RCC 7860 (cell line): ENCODE measurements at places on chromosomes 3 and 15.
A peak's percentile ranks its signal among the peaks of the same experiment; 100 is the strongest.

- no peak for DNase-seq
Measured at GRCh38 chr15:51315726-51316125, 22.7 kb downstream of the CYP19A1 start.

DNA sequence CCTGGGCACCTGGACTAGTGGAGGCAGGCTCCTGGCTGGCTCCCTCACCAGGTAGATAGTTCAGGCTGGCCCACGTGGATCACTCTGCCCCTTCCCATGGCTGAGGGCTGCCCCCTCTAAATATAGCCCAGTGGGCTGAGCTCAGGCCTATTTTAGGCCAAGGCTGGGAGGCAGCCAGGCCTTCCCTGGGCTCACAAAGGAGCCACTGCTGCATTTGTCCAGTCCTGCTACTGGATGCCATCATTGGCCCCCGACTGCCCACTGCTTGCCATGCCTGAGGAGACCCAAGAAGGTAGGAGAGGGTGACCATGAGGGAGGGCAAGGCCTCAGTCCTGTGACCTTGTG, at the start of gene LSMEM2:
Gene LSMEM2, plus strand, starts transcription at position 208 of the 345 bp plus-strand sequence. Its CDS starts 27 bp downstream, at position 235.
- DNase-seq: no peak

GRCh38 chr3:190617185-190617584, 103.3 kb downstream of the IL1RAP start:
- DNase-seq: peak; percentile 13

DNA sequence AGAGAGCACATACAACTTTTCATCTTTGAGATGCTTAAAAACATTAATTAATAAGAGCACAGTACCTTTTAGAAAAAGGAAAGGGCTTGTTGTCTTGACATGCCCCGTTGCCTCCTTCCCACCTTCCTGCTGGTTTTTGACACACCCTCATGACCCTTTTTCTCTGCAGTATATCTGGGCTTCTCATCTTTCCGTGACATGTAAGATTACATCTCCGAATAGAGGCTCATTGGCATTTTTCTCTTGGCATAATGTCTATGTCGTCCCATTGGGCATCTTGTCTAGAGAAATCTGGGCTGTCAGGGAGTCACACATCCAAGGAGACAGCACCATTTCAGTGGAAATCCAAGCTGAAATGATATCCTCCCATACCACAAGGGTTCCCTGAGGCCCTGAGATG, 64.1 kb downstream of the LRTM1 start:
- DNase-seq: no peak

DNA sequence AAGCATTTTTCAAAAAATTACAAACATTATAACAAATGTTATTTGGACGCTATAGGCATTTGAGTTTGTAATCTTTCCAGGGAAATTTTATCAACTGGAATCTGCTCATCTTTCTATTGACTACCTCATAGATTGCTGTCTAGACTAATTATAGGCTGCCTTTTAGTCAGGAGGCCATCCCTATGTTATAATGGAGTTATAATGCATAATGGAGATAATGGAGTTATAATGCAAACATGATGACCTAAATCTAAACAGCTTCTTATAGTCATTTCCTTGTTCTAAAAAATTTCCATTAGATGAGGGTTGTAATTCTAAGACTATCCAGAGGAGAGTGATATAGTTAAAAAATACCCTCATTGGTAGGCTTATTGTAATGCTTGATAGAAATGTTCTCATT, 226.4 kb downstream of the SI start:
- DNase-seq: no peak

GRCh38 chr3:40631341-40631995, 106.7 kb downstream of the ZNF621 start:
- no peak for DNase-seq

DNA sequence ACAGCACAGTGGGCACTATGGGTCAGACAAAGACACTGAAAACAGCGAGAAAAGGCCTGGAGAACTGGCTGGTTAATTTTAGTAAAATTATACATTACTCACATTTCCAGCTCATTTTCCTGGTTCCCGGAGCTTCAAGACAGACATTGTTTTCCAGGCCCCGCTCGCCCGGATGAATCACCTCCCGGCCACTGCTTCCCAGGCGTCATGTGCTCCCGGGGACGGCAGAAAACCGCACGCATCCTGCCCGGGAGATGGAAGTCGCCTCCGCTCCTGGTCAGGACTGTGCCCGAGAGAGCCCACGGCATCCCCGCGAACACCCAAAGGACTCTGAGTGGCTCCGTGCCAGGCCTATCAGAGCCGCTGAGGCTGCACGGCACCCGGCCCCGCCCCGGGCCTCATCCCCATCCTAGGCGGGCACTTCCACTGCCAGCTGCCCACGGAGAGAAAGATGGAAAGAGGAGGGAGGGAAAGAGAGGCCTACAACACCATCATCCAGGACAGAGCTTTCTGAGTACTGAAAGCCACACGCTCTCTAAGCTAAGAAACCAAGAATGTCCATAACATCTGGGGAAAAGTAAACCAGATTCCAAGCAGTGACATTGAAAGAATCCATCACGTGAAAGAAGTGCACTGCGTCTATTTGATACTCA, 75.1 kb downstream of the VGLL4 start:
- DNase-seq: peak; percentile 87

DNA sequence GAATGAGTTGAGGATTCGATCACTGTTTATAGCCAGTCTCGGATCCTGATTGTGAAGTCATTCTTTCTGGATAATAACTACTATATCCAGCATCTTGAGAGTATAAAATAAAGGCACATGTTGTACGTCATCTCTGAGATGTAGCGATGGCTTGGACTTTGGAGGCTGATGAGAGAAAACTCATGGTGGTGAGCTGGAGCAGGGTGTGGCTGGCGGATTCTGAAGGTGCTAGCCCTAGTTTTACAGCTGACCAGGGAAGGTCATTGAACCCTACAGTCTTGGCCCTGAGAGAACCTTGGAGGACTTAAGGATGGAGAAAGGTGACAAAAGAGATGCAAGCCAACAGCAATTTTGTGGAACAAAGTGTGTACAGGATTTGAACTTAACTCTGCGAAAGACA, 153.8 kb downstream of the IGF1R start:
- DNase-seq: no peak

DNA sequence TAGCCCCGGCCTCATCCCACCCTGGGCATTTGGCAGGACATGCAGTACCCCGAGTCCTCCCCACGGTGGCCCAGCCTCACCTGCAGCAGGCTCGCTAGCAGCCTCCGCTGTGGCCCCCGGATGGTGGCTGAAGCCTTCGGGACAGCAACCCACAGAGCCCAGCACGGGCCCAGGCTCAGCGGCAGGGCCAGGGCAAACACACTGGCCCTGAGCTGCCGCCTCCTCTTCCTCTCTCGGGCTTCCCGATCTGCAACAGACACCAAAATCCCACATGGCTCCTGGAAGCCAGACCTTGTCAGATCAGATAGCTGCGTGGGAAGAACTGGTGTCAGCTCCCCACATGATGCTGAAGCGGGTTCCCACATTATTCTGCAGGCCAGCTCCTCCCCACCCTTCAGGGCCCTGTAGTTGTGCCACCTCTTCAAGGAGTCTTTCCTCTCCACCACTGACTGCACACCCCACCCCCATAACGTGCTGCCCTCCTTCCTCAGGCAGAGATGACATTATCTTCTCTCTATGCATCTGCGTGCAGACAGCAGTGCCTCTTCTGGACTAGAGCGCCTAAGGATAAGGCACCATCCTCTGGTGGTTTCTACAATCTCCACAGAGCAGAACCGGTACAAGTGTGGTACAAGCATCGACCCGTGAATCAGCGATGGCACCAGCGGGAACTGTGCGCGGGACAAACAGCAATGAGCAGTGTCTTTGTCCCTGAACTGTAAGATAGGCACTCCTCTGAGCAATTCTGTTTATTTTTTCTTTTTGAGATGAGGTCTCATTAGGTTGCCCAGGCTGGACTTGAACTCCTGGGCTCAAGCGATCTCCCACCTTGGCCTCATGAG, 9.5 kb downstream of the TMEM44 start:
- no peak for DNase-seq

GRCh38 chr3:122508135-122508914, 6.4 kb downstream of the KPNA1 start:
- DNase-seq: no peak

DNA sequence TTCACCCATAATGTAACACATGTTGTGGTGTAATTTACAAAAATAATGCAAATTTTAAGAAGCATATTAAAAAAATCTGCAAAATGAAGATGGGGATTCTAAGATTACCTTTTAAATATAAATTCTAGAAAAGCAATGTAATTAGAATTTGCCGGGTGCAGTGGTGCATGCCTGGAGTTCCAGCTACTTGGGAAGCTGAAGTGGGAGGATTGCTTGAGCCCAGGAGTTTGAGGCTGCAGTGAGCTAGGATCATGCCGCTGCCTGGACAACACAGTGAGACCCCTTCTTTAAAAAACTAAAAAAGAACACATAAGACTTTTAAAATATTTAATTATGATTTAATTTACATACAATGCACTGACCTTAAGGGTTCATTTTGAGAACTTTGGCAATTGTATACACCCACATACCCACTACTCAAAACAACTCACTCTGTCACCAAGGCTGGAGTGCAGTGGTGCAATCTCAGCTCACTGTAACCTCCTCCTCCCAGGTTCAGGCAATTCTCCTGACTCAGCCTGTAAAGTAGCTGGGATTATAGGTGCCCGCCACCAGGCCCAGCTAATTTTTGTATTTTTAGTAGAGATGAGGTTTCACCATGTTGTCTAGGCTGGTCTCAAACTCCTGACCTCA, 134.0 kb upstream of the TBL1XR1 start:
- DNase-seq: no peak

GRCh38 chr3:158700559-158700958, 28.1 kb upstream of the LXN start:
- DNase-seq: no peak

GRCh38 chr3:72724070-72724469, 124.2 kb downstream of the SHQ1 start:
- peak; percentile 11 for DNase-seq

GRCh38 chr3:24503616-24504113, 9.0 kb upstream of the THRB start:
- no peak for DNase-seq

DNA sequence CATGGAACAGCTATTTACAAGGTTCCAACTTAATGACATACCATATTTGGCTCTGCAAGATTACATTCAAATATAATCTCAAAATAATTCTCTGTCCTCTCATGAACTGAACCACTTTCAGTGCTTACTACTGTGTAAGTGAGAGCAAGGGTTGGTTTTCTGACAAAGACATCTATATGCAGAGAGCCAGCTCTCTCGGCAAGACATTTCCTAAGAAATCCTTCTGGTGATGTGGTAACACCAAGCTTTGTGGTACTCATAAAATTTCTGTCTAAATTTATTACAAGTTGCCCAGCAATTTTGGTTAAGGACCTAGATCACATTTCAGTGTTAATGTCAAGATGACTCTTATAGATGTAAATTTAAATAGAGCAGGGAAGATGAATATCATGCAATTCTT, 184.9 kb downstream of the GAP43 start:
- no peak for DNase-seq

DNA sequence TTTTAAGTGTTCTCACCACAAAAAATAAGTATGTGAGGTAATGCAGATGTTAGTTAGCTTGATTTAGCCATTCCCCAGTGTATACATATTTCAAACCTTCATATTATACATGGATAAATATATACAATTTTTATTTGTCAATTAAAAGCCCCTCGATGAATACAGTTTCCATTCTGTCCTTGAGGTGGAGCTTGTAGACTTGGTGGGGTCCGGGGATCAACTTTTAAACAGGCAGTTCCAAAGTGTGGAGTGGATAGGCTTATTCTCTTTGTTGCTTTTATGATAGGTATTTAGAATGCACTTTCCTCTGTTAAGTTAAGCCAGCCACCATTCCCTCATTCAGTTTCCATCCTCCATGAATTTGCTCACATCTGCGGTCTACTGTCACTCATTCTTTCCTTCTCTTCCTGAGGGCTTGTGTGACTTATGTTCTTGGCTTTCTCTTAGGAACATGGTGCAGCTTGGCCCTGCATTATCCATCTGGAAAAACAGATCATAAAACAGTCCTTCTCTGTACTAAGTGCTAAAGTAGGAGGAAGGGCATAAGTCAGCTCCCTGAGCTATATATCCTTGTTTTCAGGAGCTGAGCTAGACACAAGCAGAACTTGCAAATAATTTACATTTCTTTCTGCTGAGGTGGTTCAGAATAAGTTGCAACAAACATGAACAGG, 149.1 kb downstream of the NFKBIZ start:
- DNase-seq: no peak

DNA sequence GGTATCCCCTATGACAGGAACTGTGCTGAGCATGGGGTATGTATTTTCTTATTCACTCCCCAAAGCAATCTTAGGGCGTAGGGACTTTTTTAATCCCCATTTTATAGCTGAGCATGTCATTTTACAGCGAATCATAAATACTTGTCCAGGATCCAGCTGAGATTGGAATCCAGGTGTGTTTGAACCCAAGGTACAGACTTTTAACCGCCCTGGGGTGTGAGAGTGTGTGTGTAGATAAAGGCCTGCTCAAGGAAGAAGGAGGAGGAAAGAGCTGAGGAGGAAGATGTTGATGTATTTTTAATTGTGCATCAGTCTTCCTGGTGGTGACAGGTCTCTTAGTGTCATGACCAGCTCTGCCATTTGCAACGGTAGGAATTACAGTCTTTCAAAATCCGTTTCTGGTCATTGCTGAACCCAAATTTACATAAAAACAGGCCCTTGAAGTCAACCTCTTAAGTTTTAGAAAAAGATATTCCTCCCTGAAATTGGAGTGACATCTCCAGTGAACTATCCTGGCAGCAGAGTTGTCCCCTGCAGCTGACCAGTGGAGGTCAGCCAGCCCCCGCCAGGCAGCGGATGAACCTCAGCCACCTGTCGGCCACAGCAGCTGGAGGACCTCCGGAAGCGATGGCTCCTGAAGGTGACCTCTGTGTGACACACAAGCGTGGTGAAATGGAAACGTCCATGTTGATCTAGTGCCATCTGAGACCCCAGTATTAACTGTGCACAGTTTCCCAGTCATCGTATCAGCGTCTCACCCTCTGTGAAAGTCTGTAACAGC, 92.8 kb upstream of the MITF start:
- DNase-seq: no peak

DNA sequence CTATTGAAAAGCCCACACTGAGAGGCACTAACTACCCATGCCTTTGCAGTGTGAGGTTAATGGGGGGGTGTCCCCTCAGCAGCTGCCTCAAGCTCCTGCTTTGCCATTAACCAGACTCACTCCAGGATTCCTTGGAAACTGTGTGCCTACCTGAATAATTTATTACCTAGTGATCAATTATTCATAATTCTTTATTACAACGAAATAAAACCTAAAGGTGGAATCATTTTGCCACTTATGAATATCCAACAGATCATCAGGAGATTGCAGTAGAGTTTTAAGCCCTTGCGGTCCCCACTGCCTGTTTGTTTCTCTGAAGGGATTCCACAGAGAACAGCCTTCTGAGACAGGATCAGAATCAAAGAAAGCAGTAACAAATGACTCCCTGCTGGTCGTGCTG, 23.3 kb downstream of the NEK11 start:
- DNase-seq: no peak

DNA sequence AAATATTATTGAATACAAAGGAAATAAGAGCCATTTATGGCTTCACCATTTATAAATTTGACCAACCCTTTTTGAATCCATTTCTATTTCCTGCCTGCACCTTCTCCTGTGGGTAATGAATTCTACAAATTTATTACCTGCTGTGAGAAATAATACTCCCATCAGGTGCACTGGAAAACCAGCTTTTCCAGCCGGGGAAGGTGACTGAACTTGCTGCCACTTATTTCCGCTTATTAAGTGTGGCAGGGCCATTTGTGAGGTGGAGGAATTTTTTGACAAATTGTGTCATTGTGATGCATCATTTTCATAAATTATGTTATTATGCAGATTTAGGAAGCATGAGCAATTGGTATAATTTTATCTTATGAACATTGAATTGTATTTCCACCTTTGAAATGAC, 151.1 kb downstream of the SQOR start:
- no peak for DNase-seq

- peak; percentile 52 for DNase-seq
Measured at GRCh38 chr3:49132437-49133225, at the start of gene LAMB2. LAMB2 (minus strand) TSS chr3:49133050; CDS start chr3:49132867, 183 bp downstream.
